ENCODE measurements at places on chromosomes 11 and 22.

GRCh38 chr11:109308551-109308950 lies 113.4 kb upstream of the C11orf87 start:
- no peak for DNase-seq

DNA sequence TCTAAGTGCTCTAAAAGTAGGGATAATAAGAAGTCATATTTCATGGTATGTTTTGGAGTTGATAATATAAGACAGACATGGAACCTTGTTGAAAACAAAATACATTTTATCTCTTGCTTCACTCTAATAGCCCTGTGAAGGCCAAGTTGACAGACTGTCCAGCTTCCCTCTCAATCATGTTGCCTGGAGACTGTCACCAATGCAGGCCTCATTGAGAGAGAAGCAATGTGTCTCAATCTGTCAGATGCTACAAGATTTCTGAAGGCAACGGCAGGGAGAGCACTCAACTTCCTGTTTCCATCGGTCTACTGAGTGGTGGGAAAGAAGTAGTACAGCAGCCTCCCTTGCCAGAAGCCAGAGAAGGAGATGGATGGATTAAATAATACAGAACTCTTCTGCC lies 23.6 kb upstream of the FJX1 start:
- DNase-seq, result no peak

DNA sequence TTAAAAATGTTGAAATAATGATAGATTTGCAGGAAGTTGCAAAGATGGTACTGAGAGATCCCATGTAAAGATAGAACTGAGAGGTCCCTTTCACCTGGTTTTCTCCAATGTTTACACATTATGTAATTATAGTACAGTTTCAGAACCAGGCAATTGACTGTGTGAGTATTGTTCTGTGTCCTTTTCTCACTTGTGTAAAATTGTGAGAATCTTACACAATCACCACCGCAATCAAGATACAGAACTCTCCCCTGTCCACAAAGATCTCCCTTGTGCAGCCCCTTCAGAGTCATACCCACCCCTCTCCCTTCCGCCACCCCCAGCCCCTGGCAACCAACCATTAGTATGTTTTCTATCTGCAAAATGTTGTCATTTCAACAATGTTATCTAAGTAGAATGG lies 119.8 kb upstream of the NAV2 start:
- no peak for DNase-seq

- DNase-seq, result no peak
Measured at GRCh38 chr11:68315171-68315920, 3.0 kb downstream of the LRP5 start.

- no peak for DNase-seq
Measured at GRCh38 chr22:24696551-24697001, 77.9 kb downstream of the PIWIL3 start.

- DNase-seq, result no peak
Measured at GRCh38 chr11:23519194-23519593, 658.9 kb upstream of the CCDC179 start.
